Femur (tissue), 1 donor: ENCODE measurements at places on chromosomes 7 and 10.
A peak's percentile ranks its signal among the peaks of the same experiment; 100 is the strongest.

DNA sequence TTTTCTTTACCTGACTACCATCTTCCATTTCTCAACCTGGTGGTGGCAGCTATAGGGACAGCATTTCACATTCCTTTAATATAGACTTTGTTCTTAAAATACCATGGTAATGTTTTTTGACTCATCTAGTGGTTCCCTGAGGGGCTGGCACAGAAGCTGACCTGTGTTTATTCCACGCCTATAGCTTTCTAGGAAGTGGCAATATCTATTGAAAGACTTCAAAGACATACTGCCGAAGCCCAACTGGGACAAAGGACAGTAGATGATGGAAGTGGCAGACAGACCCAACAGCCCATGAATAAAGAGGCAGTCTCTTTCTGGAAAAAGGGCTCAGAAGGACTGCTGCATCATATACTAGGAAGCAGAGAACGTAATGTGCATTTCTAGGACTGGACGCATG is 11.2 kb downstream of the SUN3 start:
- no peak for DNase-seq

- no peak for DNase-seq
These were observed 436.8 kb downstream of the RPS24 start for GRCh38 chr10:78470267-78471103.

DNA sequence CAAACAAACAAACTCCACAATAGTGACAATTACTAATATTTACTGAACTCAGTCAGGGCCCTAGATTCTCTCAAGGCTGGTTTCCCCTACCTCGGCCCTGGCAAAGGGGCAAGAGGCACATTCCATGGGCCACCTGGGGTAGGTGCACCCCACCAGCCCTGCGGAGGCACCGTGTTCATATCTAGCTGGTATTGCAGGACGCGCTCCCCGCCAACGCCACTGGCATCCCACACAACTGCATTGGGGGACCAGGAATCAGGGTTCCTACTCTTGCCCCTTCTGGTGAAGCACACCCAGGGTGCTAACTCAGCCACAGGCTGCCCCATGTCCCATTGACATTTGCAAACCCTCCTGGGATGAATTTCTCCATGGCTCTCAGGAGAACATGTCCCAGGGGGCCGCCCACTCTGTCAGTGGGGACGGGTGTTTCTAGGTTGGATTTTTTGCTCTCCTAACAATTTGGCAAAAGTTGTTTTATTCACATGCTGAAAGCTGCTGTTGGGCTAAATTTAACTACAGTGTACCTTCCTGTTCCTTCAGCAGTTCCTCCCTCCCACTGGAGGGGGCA is 76.7 kb downstream of the ZRANB1 start:
- DNase-seq: no peak

- no peak for DNase-seq
These were observed 172.9 kb downstream of the AHR start for GRCh38 chr7:17471325-17471724.

GRCh38 chr7:111223802-111224253 is 132.9 kb downstream of the LRRN3 start:
- no peak for DNase-seq

GRCh38 chr7:73364006-73364728 is 36.2 kb downstream of the FKBP6 start:
- no peak for DNase-seq

GRCh38 chr10:132550366-132551092 is 12.9 kb downstream of the INPP5A start:
- DNase-seq: peak; percentile 21

DNA sequence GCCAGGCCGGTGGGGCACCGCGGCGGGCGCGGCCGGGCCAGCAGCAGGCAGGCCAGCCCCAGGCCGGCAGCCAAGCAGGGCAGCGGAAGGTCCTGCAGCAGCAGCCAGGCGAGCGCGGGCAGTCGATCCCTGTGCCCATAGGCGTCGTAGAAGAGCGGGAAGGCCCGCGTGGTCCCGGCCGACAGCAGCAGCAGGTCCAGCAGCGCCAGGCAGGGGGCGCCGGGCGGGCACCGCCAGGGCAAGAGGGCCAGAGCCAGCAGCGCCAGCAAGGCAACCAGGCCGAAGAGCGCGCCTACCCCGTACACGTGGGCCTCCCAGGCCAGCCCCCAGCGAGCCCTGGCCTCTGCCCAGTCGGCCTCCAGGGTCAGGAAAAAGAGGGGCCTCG is 8.4 kb upstream of the RBM28 start:
- peak; percentile 69 for DNase-seq

DNA sequence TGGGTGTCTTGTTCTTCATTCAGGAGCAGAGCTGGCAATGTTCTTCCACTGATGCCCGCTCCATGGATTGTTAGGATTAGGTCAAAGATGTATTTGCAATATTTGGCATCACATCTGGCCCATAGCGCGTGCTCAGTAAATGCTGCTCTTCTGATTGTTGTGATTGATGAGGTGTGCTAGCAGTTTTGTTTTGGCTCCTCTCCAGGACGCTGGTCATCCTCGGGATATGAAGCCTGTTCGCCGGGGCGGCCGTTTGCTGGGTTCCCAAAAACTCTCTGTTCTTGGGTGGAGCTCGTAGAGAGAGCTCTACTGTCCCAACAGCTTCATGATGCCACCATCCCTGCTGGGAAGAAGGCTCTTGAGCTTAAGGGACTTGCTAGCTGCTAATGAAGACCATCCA is 96.9 kb downstream of the XRCC2 start:
- no peak for DNase-seq

GRCh38 chr7:34851431-34851830 is 185.9 kb downstream of the DPY19L1 start:
- DNase-seq: no peak
